Muscle of arm (tissue), 14 donors: ENCODE measurements at places on chromosomes 2 and 18. TPM values are rescaled to one million over a fixed set of nuclear protein-coding genes. Genes with fewer than 3 reads are reported as not detected.

Gene TBR1
- not detected for polyA plus RNA-seq

Gene IL36G
- polyA plus RNA-seq, result not detected

Gene SERPINB5
- polyA plus RNA-seq, result 5.9 TPM

Gene PMAIP1
- 42.7 TPM for polyA plus RNA-seq

Gene SANBR
- 10.2 TPM for polyA plus RNA-seq

Gene ONECUT2
- polyA plus RNA-seq, result 0.15 TPM

Gene TNS1
- 132 TPM for polyA plus RNA-seq

GRCh38 chr2:26384597-26384996, 17.1 kb upstream of the DRC1 start:
- DNase-seq, result no peak

DNA sequence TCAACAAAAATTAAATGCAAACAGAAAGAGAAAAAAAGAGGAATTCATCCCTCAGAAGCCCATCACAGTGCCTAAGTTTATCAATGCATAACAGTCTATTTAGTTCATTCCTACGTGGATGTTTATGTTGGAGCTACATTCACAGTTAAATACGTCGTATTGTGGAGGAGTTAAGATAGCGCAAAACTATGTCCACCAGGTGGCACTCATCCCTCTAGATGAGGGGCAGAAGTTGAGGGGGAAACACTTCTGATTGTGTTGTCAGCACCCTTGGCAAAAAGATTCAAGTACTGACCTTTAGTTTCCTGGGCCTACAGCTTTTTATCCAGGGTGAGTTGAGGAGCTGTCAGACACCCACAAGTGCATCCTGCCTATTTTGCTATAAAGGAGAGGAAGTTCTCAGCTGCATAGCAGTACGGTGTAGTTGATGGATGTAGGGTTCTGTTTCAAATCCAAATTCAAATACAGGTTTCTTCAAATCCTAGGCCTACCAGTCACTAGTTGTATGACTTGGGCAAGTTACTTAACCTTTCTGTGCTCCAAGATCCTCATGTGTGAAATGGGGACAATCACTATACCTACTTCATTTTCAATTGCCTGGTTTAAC, 26.8 kb upstream of the MYO1B start:
- DNase-seq, result peak; percentile 55

- DNase-seq, result no peak
These were observed 621.2 kb downstream of the MBD2 start for GRCh38 chr18:53603276-53603675.

DNA sequence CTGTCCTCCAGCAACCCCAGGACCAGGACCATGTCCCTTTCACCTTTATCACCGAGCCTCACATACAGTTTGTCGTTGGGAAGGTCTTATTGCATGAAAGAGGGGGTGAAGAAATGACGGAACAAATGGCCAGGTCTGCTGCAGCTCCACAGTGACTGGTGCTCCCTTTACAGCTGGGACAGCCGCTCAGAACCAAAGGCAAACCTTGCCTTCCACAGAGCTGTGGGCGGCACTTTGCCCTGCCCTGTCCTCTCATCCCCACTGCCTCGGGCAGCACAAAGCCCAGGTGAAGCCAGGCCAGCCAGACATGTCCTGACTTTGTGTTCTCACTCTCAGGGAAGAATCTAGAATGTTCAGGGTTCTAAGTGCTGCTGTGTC, 961 bp downstream of the GPR55 start:
- DNase-seq, result no peak

GRCh38 chr2:228700638-228701037, 519.2 kb upstream of the SPHKAP start:
- no peak for DNase-seq

DNA sequence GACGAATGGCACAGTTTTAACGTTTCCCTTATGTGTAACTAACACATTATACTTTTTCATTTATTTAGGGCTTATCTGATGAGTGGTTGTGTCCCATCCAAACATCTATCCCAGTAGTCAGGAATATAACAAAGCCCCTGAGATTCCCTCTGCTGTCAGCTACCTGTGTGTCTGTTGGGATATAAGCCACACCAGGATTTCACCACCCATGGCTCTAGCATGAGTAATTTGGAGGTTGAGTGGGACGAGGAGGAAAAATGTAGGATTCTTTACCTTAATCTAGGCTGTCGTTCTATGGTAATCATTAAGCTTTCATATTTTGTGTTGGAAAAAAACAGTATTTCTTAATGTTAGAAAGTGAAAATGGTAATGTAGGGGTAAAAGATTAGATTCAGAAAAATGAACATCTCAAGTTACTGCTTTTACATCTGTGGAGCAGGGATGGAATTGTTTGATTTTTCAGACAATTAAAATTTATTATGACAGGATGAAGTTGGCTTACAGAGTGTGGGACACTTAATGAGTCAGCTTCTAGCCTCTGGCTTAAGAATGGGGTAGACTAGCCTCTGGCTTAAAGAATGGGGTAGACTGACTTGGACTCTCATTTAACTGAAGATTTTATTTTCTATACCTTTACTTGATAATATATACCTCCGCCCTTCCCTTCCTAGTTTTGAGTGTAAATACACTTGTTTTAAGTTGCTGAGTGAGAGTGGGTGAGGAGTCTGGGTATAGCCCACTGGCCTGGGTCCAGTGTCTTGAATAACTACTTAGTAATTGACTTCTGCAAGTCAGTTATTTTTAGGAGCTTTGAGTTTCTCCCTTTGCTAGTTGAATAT, 88.5 kb upstream of the RANBP2 start:
- DNase-seq, result no peak

DNA sequence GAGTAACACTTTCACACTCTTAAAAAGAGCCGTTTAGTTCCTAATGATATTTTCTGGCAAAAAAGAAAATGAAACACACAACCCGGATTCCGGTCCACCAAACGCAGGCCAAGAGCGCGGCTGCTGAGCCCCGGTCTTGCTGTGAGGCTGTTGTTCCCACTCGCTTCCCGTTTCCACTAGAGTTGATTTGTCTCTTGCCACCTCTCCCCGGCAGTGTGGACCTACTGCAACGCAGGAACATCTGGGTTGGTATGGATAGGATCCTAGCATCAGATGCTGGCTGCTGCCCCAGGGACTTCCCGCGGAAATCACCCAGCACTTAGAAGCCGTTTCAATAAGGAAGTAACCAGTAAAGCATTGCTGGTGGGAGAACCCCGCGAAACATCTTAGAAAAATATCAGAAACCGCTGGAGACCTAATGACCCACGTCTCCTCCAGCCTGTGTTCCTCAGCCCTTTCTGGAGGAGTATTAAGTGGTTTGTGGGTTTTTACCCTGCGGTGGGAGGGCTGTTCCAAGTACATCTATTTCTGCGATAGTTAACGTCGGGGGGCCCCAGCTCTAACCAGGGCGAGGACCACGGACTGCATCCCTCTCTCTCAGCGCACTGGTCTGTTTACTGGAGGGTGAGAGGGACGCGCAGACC, 939 bp downstream of the DOCK10 start:
- peak; percentile 58 for DNase-seq
